EL (cell line): ENCODE measurements at places on chromosomes 3 and 15.

DNA sequence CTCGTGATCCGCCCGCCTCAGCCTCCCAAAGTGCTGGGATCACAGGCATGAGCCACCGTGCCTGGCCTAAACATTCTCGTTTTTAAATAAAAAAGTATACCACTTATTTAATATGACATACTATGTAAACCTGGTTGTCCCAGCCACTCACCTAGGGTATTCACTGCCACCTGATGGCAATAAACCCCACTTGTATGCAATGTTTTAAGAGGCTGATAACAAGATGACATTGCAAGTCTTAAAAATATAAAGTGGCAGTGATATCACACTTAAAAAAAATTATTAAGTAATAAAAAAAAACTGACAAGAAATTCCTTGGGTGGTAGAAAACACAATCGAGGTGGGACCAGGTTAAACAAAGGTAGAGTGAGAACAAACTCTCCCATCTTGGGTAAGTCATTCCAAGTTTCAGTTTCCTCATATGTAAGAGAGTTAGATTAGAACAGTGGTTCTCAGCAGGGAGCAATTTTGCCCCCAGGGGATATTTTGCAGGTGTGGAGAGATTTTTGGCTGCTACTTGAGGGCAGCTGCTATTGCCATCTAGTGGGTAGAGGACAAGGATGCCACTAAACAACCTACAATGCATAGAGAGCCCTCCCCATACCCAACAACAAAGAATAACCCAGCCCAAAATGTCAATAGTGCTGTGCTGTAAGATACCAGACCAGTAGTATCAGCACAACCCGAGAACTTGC, 14.5 kb downstream of the ARF4 start:
- DNase-seq = peak; percentile 46

- DNase-seq = no peak
Observed at GRCh38 chr3:17367171-17367570, 375.3 kb downstream of the TBC1D5 start.

DNA sequence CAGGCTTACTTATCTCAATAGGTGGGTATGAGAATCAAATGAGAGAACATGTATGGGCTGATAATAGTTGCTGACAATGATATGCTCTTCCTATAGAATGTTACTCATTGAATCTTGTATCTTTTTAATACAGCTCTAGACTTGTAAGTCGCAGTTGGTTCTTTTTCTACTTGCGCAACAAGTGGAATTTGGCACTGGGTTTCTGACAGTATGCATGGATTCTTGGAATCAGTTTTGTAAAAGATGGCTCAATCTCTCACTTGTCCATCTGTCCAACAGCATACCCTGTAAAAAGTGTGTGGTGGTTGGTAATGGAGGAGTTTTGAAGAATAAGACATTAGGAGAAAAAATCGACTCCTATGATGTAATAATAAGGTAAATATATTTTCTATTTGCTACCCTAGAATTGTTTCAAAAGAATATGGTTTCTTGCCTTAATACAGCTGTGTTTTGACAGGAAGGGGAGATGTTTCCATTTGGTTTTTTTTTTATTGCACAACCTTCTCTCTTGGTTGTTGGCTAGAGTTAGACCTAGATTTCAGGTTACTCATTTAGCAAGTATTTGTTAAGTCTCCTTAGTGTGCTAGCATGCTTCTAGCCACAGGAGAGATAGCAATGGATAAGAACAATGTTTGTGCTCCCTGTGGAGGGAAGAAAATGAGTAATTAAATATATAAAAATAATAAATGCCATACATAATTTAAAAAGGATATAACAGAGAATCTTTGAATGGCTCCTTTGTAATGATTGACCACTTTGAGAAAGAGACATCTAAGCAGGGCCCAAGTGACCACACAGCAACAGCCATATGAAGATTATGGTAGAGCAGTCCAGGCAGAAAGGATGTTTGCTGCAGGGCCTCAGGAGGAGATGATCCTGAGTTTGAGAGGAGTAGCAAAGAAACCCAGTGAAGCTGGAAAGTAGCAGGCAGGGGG, 21.8 kb downstream of the ST3GAL6 start:
- DNase-seq = peak; percentile 80

DNA sequence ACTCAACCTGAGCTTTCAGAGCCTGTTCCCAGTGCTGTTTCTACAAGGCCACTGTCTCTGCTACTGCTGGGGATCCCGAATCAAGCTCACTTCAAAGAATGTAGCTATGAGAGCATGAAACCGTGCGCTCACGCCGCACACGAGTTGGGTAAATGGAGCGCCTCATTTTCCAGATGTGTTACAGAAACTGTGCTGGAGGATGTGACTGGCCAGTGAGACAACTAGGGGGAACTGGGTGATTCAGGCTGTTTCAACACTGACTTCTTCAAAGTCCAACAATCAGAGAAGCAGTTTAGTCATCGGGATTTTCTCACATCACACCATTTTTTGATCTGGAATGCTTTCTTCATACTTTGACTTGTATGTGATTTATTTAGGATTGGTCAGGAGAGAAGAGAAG, 3.5 kb downstream of the ZNF710 start:
- DNase-seq = peak; percentile 96

DNA sequence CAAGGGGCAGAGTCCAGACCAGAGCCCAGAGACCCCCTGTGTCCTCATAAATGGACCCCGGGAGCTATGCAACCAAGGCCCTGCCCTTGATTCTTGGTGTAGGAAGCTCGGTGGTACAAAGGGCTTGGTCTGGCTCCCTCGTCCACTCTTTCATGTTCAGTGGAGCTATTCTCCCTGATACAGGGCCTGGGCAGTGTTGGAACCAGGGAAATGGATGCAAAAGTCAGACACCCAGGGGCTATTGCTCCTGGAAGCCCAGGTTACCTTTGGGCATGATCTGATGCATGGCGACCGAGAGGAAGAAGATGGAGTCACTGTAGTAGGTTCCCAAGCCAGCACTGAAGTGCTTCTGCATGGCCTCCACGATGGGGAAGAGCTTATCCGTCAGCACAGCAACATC, 44.5 kb downstream of the XXYLT1 start:
- DNase-seq = no peak

DNA sequence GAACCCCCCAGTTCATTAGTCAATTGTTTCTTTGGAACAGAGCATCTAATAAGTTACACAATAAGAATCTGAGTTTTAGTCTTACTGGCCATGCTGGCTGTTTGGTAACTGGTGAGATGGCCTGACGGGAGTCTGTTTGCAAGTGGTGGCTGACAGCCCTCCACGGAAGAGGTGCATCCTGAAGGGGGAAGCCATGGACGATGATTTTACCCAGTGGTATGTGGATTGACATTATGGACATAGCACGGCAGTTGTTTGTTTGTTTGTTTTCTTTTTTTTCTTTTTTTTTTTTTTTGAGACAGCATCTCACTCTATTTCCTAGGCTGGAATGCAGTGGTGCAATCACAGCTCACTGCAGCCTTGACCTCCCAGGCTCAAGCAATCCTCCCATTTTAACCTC, 156.0 kb downstream of the RPLP1 start:
- DNase-seq = no peak

DNA sequence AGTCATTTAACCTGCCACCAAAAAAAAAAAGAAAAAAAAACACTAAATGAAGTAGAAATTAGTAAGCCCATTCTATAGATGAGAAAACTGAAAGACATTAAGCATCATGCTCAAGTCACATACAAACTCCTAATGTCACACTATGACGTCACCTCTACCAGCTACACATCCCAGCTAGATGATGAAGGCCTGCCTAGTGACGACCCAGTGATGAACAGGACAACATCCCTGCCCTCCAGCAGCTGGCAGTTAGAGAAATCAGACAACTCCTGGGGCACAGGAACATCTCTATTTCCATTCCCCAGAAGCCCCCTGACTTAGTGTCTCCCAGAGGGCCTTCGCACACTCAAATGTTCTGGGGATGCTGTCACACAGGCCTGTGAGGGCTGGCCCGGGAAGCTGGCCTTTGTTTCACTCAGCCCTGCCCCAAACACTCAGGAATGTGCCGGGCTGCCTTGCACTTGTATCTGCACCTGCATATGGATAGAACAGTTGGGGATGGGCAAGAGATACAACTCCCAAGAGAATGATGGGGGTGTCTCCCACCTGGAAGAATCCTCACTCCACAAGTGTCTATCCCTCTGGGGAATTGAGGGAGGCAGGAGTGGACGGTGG, 7.0 kb upstream of the HAPLN3 start:
- no peak for DNase-seq

- DNase-seq = no peak
Observed at GRCh38 chr15:83830381-83830780, 176.5 kb downstream of the ADAMTSL3 start.

DNA sequence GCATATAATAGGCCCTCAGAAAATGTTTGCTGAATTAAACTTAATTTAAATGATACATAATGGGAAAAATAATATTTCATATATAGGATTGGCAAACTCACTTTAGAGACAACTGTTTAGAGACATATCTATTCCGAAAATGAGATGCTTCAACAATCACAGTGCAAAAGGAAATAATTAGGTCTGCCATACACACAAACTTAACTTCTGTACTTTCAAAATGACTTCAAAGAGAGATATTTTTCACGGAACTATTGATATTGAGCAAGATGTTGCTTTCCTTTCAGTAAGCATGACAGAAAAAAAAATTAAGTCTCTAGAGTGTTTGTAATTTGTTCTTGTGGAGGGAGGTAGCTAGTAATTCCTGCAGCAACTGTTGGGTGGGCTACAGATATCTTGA, 769.5 kb downstream of the TUSC7 start:
- DNase-seq = no peak

- DNase-seq = no peak
Observed at GRCh38 chr3:56917361-56918110, 115.8 kb upstream of the ARHGEF3 start.

- DNase-seq = no peak
Observed at GRCh38 chr15:101048176-101048575, 129.0 kb downstream of the LRRK1 start.

GRCh38 chr15:85693277-85693676, 101.4 kb downstream of the KLHL25 start:
- DNase-seq = no peak

DNA sequence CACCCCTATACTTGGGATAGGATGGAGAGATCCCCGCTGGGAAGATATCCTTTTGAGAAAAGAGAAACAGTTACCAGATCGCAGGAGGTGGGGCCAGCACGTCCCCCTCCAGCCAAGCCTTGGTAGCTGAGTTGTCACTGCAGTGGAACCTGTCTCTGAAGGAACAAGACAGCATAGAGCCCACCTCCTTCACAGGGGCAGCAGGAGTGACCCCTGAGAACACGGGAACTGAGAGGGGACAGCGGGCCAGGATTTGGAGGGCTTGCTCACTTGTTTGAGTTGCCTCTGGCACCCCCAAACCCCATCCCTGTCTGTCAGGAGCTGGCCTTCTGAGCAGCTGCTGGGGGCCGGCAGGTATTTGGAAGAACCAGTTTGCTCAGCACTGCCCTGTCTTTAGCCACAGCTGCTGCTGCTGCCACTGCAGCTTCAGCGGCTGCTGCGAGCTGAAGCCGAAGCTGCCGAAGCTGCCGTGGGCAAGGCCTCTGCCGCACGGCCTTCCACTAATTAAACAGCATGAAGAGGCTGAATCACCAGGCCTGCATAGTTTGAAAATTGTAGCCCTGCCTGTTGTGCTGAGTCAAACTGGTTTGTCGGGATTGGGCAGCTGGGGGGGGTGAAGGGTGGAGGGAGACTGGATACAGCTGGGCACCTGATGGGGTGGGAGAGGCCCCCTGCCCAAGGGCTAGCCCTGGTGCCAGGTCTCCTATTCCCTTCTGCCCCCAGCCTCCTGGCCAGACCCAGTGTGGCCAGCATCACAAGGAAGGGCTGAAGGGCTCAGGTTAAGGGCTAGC, 4.0 kb downstream of the EPHB3 start:
- peak; percentile 90 for DNase-seq

DNA sequence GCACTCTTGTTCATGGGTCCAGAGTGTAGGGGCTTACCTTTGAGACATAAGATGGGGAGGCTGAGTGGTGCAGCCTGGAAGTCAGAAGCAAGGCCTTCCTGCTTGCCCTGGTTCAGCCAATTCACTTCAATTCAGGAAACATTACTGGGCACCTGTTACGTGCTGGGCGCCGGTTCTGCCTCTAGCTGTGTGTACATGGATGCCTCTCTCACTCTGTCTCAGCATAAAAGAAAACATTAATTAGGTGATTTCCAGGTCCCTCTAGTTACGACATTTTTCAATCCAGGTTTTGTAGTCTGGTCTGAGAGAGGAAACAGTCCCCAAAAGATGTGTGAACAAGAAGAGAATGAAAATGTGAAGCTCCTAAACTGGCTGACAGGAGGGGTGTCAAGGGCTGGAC, 1.2 kb downstream of the RTP1 start:
- DNase-seq = no peak

DNA sequence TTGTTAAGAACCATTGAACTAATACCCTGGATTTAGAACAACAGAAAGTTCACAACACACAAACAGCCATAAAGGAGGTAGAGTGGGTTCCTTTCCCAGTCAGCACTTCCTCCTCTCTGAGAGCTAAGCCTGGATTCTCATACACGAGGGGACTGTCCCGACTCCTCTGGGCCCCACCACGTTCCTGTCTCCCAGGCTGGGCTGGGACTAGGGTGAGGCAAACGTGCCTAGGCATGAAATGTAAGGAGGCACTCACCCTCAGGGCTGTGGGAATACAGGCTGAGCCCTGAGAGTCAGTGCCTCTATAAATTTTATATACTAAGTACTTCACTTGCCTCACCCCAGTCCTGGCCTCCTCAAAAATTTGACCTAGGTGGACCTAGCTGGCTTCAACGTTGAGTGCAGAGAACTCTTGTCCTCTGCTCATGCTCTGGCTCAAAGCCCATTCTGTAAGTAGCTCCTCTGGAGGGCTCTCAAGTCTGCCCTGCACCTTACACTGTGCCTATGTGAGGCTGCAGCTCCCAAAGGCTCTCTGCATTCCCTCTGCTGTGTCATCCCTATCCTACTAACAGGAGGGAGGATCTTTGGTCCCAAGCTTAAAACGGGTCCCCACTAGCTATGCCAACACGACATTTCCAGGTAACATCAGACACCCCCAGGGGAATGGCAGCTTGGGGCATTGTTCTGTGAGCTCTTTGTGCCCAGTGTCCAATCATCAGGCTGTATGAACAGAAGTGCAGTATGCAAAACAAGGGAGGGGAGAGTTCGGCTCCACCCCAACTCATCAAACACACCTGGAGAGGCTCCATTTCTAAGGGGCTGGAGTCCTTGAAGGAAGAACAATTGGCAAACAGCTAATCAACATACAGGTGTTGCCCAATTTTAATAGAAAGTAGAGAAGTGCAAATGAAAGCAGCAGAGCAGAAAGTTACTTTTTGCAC, 233.2 kb downstream of the RPLP1 start:
- no peak for DNase-seq

- DNase-seq = no peak
Observed at GRCh38 chr3:9409981-9410854, 12.8 kb downstream of the SETD5 start.

GRCh38 chr15:45747426-45747825, 112.6 kb downstream of the SQOR start:
- DNase-seq = no peak
